ENCODE measurements at places on chromosomes 12 and 14.

DNA sequence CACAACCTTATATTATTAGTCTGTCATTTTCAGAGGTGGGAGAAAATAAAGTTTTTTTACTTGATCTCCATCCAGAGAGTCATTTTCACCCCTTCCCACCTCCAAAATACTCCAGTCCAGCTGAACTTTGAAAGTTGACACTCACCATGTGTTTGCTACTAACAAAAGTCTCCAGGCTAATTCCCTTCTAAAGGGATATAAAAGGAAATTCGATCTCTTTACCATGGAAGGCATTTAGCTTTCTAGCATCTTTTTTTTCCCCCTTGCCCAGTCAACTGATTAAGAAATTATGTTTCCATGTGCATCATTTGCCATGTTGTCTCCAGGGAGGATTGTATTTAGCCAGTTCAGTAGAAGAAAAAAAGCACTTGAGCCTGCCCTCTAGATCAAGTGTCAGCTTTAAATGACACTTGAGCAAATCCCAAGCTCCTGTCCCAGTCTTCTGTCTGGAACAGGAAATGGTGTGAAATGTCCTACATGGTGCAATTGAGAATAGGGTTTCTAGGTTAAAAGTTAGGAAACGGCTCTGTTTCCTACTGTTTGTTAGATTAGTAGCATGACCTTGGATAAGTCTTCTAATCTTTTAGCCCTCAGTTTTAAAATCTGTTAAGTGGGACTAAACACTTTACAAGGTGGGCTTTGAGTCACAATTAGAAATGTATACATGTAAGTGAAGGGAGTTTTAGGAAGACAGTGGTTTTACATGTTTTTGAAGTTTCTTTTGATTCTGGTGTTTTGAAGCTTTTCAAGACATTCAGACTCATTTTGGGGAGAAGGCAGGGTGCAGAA is 67.2 kb downstream of the GNS start:
- peak; percentile 19 for DNase-seq

DNA sequence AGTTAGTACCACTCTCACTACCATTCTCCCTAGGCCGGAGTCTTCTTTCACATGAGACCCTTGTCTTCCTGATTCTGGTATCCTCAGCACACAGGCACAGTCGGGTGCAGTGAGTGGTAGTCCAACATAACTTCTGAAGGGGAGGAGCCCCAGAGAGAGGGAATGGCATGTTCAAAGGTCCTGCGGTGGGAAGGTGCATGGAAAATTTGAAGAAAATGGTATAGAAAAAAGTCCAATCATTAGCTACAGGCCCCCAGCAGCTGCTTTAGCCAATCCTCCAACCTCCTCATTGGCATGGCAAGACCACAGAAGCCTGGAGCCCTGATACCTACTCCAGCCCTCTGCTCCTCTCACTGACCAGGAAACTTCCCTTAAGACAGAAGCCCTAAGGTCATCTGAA is 96.6 kb downstream of the ZFP36L1 start:
- DNase-seq = no peak

DNA sequence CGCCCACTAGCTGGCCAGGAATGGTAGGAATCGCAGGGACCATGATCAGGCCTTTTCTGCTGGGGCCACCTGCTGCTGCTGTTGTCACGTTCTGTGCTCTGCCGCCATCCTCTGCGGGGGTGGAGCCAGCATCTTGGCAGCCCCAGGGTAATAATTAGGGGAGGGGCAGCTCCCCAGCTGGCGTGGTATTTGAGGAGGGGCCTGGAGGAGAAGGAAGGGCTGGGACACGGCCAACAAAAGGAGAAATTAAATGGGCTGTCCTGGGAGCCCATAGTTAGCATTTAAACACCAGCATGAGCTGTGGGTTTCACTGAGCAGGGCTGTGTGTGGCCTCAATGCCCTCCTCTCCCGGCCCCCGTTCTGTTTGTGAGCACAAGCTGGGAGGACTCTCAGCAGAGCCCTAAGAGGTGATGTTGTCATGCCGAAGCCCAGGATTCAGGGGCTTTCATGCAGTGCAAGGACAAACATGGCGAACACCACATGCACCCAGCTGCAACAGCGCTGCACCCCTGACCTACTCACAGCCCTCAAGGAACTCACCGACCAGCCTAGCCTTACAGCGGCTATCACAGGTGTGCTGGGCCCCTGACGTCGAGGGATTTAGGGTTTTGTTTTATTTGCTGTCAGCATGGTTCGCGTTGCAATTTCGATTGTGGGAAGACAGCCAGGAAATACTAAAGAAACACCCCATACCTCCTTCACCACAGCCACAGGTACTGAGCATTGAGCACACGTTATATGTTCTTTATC is 324.3 kb downstream of the CACNA1C start:
- DNase-seq = peak; percentile 78

DNA sequence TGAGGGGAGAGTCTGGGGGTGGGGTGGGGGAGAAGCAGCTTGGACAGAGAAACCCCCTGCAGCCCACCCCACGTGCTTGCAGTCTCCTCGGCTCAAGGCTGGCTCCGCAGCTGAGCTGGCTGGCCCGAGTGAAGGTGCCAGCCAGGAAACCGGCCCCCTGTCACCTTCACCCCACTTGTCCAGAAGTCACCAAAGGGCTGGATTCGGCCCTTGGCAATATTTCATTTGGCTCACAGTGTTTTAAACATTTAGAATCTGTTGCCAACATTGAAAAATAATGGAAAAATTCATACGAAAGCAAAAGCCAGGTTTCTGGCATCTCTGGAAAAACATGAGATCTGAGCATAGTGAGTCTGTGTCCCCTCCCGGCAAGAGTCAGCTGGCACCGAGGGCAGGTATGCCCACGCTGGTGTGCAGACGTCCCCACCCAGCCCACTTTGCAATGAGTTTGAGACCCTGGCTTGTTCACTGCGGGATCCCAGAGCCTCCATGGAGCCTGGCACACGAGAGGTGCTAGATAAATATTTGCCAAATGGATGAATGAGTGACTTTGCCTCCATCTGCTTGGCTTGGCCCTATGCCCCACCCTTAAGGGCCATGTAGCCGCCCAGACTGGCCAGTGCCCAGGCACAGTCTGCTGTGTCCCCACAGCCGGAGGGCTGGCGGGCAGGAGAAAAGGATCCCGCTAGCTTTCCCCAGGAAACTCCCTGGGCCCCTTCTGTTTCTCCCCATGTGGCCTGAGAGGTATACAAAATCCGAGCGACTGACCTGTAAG is 18.2 kb downstream of the MSI1 start:
- peak; percentile 60 for DNase-seq

DNA sequence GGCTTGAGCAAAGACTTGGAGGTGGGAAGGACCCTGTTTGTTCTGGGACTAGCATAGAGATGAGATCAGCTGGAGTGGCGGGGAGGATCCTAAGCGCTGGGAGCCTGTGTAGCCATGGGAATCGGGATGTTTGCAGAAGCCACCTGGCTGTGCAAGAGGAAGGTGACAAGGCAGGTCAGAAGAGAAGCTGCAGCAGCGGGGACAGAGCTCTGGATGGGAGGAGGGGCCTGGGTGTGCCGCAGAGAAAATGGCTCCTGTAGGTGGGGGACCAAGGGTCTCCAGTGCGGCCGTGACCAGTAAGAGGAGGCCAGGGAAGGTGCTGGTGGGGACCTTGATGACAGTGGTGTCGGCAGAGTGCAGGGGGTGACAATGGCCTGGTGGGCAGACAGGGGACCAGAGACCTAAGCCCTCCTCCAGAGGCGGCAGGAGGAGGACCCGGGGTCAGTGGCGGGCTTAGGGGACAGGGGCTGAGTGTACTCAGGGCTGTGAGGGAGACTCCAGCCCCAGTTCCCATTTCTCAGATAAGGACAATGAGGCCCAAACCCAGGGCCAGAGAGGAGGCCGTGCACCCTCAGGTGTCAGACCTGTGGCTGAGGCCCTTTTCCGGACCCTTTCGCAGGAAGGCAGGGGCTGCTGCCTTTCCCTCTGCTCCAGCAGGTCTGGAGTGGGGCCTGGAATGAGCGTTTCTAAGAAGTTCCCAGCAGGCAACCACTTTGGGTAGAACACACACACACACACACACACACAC is 206.6 kb upstream of the RTL1 start:
- DNase-seq = no peak

- DNase-seq = no peak
These were observed 43.4 kb upstream of the CFAP54 start for GRCh38 chr12:96445691-96446583.

DNA sequence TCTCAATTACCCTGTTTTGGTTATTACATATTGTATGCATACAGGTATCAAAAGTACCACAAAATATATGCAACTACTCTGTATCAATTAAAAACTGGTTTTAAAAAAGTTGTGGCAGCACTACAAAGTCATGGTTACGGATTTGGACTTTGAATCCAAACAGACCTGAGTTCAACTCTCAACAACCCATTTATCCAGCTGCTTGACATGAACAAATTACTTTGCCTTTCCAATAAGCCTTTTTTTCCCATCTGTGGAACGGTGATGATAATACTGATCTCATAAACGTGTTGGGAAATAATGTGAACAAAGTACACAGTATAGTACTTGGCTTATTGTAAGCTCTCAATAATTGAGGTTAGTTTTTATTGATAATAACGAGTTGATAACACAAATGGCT is 85.0 kb downstream of the MNAT1 start:
- no peak for DNase-seq

DNA sequence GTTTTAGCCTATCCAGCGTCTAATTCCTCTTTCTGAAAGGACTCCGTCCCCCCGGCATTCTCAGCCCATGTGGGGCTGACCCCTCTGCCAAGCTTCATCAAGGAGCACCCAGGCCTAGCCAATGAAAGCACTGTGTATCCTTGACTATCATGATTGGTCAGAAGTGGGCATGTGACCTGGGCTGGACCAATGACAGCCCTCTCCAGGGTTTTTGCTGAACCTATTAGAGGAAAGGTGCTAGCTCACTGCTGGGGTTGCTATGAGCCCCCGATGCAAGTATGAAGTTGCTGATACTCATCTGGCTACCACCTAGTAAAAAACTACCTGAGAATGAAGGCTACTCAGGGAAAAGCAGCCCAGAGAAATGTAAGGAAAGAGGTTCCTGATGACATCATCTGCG is 68.1 kb downstream of the LRRC74A start:
- DNase-seq = no peak

- DNase-seq = no peak
These were observed 57.2 kb upstream of the FICD start for GRCh38 chr12:108457734-108458361.

GRCh38 chr12:10722502-10722904 is 620 bp downstream of the YBX3 start:
- DNase-seq = no peak

GRCh38 chr12:45703942-45704341 is 25.6 kb upstream of the ARID2 start:
- no peak for DNase-seq

- no peak for DNase-seq
These were observed 143.5 kb downstream of the KCNA5 start for GRCh38 chr12:5187136-5187535.

DNA sequence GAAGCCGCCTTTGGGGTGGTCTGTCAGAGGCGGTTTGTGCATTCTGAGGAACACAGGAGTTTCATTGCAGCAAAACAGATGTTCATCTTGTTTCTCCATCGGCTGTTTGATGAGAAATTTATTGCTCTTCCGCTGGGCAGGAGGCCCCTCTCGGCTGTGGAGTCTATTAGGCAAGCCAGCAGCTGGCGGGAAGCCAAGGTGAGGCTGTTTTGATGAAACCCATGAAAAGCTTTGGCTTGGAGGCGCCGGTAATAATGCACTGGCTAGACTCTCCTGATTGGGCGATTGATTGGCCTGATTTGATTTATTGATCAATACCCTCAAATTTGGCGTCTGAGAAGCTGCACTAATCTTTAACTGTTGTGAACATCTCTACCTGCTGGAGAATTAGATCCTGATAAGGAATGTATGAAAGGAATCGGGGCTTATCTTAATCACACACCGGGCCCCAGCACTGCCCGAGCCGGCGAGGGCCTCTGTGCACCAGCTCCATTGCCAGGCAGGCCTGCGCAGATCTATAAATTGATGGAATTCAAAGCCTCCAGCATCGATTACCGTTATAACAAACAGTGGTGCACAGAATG is 187.7 kb downstream of the PHETA1 start:
- DNase-seq = peak; percentile 59

- DNase-seq = no peak
These were observed 51.1 kb upstream of the VRK1 start for GRCh38 chr14:96746101-96746500.

- no peak for DNase-seq
These were observed 24.2 kb upstream of the P2RX7 start for GRCh38 chr12:121108492-121108891.

GRCh38 chr14:100566119-100566518 is 21.1 kb downstream of the BEGAIN start:
- DNase-seq = no peak

DNA sequence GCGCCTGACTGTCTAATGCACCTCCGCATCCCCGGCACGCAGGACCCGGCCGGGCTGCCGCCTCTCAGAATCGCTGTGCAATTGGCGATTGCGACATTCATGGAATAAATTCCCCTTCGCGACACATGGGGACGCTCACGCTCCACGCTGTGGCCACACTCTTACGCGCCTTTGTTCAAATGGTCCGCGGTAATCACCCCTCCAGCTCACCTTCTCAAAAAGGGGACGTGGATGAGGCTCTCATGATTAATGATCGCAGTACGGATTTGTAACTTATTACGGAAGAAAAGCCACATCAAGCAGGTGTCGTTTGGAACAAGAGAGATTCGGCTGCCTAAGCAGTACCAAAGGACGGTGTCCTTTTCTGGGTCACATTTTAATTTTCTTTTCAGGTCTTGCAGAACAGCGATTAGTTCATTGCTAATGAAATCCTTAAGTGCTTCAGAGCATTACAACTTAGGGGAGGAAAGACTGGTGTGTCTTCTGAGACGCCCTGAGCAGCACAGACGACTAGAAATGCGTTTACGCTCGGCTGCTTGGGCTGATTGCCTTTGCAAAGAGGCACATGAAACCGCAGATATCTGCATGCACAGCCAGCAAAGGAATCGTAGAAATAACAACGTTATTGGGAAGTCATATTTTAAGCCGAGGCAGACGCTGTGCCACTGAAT is 37.3 kb upstream of the ADGRD1 start:
- no peak for DNase-seq

DNA sequence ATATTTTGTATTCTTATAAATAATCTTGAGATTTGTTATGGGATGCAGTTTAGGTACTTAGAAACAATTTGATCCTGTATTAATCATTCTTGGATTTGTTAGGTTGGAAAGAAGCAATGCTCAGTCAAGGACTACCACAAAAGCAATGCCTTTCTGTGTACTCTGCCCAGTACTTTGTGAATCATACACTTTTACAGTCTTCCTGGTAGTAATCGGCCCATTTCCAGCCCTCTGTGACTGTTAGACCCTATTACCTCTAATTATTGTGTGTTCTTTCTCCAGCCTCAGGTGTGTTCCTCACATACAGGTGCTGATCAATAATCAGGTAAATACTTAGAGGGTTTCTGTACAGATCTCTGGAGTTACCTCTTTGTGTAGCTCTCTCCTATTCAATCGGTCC is 609.0 kb downstream of the KCNH5 start:
- no peak for DNase-seq

- no peak for DNase-seq
These were observed 23.5 kb upstream of the PLEKHG3 start for GRCh38 chr14:64680714-64681065.
